SJCRH30 (cell line): ENCODE measurements at places on chromosomes 12 and 14. TPM values are rescaled to one million over a fixed set of nuclear protein-coding genes. Genes with fewer than 3 reads are reported as not detected.

Gene ANKS1B
- total RNA-seq: 1.4 and 2.4 TPM in 2 replicates

GRCh38 chr14:49971156-49972130 is 78.6 kb downstream of the ARF6 start:
- no peaks in the 10 kb centered on the region for H3K27me3 ChIP-seq
- H3K36me3 ChIP-seq: no peaks in the 10 kb centered on the region
- H3K27ac ChIP-seq: no peak overlapping the region
- no peak overlapping the region for H3K4me3 ChIP-seq

GRCh38 chr14:62304257-62304656 is 542.0 kb downstream of the SNAPC1 start:
- H3K4me3 ChIP-seq: no peak overlapping the region
- no peaks in the 10 kb centered on the region for H3K4me1 ChIP-seq
- no peaks in the 10 kb centered on the region for H3K36me3 ChIP-seq
- H3K27ac ChIP-seq: no peak overlapping the region
- H3K27me3 ChIP-seq: no peaks in the 10 kb centered on the region

DNA sequence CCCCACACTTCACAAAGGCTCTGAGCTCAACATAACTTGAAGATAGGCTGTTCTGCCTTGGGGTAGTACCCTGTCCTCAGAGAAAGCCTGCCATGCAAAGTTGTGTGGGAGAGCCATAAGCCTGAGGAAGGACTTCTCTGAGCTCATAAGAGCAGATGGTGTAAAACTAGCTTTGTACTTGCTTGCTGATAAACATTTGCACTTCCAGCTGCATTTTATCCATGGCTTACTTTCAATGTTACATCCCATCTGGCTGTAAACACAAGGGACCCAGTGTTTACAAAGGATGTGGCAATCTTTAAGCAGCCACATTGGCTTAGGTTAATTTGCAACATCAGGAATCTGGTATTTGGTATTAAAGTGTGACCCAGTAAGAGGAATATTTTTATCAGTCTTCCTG is 258.1 kb downstream of the IPO8 start:
- DNase-seq: peak; percentile 24
- H3K36me3 ChIP-seq: no peaks in the 10 kb centered on the region
- no peak overlapping the region for H3K4me3 ChIP-seq
- no peak overlapping the region for H3K27ac ChIP-seq
- no peaks in the 10 kb centered on the region for H3K27me3 ChIP-seq
- H3K4me1 ChIP-seq: no peaks in the 10 kb centered on the region

Gene PCNX1
- 32.7 and 40.3 TPM in 2 replicates for total RNA-seq

DNA sequence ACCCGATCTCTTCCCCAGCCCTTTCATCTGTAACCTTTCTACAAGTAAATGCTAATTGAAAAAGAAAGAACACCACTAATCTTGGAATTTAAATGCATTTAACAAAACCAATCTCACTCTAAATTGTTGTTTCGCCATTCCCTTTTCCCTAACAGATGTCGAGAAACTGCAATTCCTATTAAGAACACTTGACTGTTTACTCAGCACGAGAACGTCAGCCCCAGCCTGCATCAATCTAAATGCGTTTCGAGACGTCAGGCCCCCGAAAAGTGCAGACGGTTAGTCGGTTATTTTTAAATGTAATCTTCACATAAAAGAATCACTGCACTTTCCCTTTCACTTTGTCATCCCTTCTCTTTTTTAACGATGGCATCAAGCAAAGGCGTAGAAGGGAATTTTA is 837.6 kb downstream of the VRK1 start:
- H3K4me1 ChIP-seq: no peaks in the 10 kb centered on the region
- H3K27ac ChIP-seq: no peak overlapping the region
- H3K27me3 ChIP-seq: no peaks in the 10 kb centered on the region
- DNase-seq: no peak

Gene JKAMP
- total RNA-seq: 55.7 and 65.0 TPM in 2 replicates

DNA sequence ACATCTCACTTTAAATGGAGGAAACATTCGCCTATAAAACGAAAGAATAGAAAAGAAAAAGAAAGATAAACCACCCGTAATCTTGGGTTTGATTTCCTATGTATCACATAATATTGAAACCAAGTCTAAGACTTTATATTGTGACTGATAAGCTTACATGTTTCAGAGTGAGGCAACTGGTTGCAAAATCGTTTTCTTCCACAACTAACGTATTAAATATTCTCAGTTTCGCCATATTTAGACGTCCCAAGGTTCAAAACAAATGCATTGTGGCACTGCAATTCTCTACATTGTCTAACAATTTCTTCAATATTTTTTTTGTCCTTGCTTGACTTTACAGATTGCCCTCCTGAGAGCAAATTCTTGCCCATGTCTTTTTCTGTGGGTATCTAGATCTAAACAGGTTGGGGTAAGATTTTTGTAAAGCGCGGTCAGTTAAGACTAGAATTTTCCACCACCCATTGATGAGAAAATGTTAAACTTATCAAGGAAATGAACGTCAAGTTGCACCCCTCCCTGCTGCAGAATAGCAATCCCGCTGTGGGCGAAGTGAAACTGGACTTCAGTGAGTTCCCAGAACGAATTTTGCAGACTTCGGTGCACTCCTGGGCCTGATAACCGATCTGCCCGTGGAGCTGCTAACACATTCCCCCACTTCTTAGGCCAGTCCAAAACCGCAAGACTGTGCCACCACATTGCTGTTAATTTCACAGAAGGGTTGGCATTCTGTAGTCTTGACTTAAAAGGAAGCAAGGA is 2.7 kb downstream of the TBX3 start:
- no peak overlapping the region for H3K4me3 ChIP-seq
- DNase-seq: no peak
- H3K27ac ChIP-seq: no peak overlapping the region
- no peaks in the 10 kb centered on the region; the same call in none of the 2 replicates for H3K27me3 ChIP-seq
- no peaks in the 10 kb centered on the region for H3K4me1 ChIP-seq
- H3K36me3 ChIP-seq: no peaks in the 10 kb centered on the region
